Stimulated activated CD4-positive, alpha-beta T cell treated with anti-CD3 and anti-CD28 coated beads, Interleukin-1b, Interleukin-23, amount 100 ng/mL, for 1 hour (primary cell): ENCODE measurements at places on chromosomes 4 and X.

DNA sequence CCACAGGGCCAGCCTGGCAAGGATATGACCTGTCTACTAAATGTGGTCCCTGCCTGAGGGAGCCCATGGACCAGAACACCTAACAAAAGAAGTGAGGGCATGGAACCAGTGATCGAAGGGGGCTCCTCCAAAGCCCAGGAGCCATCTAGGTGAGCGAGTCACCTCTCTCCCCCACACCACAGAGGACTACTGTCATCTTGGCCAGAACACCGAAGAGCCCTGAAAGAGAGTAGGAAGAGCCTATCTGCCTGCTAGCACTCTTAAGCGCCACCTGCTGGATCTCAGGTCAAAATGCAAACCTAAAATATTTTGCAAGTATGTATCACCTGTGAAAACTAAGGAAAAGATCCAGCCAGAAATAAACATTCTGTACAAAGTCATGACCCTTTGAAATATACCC, 137.9 kb upstream of the ZXDB start:
- no peak for DNase-seq

GRCh38 chr4:75494563-75494962, 19.6 kb downstream of the RCHY1 start:
- no peak for DNase-seq

GRCh38 chr4:154643493-154643892, 31.0 kb upstream of the FGG start:
- no peak for DNase-seq

GRCh38 chr4:8207314-8207713, 8.2 kb downstream of the SH3TC1 start:
- no peak for DNase-seq

DNA sequence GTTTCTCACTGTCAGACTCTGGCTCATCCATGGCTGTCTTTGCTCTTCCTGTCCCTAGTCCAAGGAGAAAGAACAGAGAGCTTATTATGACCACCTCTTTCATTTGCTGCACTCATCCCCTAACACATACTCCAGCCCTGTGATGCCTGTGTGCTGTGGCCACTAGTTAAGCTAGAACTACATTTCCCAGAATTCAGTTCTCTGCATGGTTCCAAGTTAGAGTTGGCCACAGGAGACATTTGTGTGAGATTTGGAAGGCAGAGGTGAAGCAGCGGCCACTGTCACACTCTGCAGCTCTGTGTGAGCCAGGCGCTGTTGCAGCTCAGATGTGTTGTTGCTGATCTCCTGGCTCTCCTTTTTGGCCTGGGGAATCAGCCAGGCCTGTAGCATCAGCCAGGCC, 188.2 kb upstream of the ATP6AP2 start:
- no peak for DNase-seq

GRCh38 chr4:127631420-127631819, 1.3 kb upstream of the INTU start:
- no peak for DNase-seq

- DNase-seq: no peak
These were observed 79.4 kb upstream of the TTC29 start for GRCh38 chr4:147025042-147025441.

GRCh38 chr4:146029939-146030710, 91.5 kb upstream of the ZNF827 start:
- no peak for DNase-seq

- no peak for DNase-seq
These were observed 219.8 kb downstream of the TLL1 start for GRCh38 chr4:166092797-166093290.

GRCh38 chr4:81562093-81562492, 90.4 kb upstream of the RASGEF1B start:
- DNase-seq: no peak

DNA sequence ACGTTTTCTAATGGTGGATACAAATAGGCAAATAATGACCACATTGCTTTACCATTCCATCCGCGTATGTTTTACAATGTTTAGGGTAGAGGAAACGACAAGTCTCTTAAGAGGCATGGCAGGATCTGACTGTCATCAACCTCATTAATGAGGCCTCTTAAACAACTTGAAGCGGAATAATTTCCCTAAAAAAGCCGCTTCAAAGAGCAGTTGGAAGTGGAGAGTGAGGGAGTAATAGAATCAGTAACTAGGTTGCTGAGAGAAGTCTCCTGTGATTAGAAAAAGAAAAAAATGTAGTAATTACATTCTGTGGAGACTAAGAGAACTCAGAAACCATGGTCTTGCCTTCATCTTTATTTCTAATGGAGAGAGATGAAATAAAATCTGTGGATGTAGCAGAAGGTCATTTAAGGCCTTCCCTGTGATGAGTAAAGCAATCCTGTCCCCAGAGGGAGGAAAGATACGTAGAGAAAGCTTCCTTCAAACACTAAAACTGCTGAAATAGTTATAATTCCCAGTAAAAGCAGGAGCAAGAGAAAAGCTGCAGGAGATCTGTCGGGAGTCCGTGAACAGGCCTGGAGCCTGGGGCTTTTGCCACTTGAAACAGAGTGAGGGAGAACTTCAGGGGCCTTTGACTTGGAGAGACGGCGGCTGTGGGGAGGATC, 11.1 kb upstream of the SEPSECS start:
- no peak for DNase-seq

- no peak for DNase-seq
These were observed 521.8 kb upstream of the AGA start for GRCh38 chr4:177964061-177964460.

DNA sequence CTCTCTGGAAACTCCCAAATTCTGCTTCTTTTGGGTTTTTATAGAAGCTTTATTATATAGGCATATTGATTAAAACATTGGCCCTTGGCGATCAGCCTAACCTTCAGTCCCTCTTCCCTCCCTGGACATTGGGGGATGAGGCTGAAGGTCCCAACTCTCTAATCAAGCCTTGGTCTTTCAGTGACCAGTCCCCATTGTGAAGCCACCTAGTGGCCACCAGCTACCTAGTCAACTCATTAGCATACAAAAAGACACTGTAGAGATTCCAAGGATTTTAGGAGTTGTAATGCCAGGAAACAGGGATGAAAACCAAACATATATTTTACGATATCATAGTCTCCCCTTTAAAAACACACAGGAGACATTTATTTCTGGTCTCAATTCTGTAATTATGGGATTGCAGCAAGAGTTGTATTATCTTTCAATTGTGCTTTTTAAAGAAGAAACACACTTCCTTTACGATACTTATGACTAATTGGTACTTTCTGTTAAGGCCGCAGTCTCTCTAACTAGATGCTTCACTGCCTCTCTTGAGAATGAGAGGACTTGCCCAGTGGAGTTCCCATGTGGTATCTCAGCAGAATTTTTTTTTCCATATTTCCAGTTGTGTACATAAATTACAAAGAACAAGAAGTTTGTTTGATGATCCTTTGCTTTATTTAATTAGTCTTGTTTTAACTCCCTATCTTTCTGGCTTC, 58.2 kb downstream of the WDR17 start:
- no peak for DNase-seq

GRCh38 chr4:92791871-92792440, 488.2 kb downstream of the GRID2 start:
- DNase-seq: no peak

DNA sequence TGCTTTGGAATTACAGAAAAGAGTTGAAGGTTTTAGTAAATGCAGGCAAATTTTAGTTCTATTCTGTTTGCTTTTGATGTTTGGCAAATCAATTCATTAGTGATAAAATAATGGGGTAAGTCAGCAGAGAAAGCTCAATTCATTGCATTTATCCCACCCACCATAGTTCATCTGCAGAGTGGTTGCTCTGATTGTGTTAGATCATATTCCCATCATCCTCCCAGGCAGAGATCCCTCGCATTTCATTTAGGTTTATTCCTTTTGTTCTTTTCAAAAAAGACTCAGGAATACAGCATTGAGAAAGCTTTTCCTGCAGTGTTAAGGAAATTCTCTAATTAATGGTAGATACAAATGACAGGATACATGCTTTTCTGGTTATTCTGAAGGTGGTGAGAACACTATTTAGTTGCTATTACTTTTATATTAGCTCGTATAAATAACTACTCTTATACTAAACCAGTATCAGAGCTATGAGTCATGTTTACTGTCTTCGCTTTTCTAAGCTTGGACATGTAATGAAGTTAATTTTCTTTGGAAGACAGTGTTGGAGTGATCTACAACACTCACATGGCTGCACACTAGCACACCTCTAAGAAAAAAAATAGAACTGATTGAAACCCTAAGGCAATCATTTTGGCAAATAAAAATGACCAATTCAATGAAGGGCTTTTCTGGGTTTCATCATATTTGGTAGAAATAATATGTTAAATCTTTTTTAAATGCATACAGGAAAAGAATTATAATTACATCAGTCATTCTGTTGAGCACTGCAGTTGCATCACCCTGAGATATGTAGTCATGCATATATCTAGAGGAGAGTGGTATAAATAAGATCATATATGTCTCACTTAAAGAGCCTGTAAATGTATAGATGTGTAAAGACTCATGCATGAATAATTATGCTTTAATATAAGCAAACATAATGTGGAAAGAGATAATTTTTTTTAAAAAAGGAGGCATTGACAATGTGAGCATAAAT, 351.6 kb downstream of the PCDH7 start:
- no peak for DNase-seq

- no peak for DNase-seq
These were observed at the start of gene SMAD1 for GRCh38 chr4:145481164-145481941. Gene SMAD1 (plus strand): TSS chr4:145481853. CDS start chr4:145514614, 32,761 bp downstream.

DNA sequence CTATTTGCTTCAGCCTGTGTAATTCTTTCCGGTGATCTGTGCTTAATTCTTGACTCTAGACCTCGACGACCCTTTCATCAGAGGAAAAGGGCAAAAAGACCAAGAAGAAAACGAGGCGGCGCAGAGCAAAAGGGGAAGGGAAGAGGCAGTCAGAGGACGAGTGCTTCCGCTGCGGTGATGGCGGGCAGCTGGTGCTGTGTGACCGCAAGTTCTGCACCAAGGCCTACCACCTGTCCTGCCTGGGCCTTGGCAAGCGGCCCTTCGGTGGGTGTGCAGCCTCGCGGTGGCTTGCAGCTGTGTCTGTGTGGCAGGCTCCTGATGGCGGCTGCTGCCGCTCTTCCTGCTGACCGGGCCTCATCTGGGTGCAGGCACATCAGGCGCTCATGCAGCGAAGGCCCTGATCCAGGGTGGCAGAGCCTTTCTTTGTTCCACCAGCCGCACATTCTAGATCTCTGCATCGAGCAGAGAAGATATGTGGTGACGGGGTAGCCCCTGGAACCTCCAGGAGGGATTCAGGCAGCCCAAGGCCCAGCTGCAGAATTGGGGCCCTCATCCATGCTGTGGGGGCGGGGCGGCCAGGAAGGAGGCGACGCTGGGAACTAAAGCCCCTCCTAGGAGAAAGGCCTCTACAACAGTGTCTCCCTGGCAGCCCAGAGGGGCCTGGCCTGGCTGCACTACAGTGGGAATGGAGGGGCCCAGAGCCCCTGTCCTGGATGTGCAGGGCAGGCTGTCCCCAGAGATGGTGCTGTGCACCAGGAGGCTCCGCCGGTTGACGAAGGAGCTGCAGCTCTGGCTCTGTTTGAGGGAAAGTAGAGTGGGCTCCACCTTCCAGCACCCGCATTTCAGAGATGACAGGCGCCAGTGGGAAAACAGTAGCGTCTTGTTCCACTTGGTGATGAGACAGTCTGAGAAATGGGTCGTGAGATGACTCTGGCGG, 32.1 kb downstream of the NELFA start:
- no peak for DNase-seq
